ENCODE measurements at places on chromosomes 16 and 17.
A peak's percentile ranks its signal among the peaks of the same experiment; 100 is the strongest.

- no peak overlapping the region for H3K4me3 ChIP-seq
- peaks cover 12% of the 10 kb centered on the region for H3K4me1 ChIP-seq
- no peak for DNase-seq
- H3K27ac ChIP-seq, result no peak overlapping the region
- peaks cover 11% of the 10 kb centered on the region for H3K27me3 ChIP-seq
- peaks cover 1% of the 10 kb centered on the region for H3K36me3 ChIP-seq
These were observed 23.6 kb downstream of the CIBAR2 start for GRCh38 chr16:85088570-85089199.

DNA sequence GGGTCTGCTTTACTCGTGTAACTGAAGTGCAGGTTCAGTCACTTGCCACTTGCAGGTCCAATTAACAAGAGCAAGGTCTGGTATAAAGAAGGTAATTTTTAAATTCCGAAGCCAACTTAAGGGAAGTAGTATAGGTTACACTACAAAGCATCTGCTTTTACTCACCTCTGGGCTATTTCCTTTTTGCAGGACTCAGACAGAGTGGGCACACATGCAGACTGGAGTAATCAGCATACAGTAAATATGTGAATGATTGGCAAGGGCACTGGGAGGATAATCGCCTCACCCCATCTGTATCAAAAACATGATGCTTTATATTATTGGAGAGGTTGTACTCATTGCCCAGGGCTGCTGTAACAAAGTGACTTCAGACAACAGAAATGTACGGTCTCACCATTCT is 160.1 kb upstream of the CDH5 start:
- H3K4me3 ChIP-seq, result no peak overlapping the region
- no peak for DNase-seq
- H3K27me3 ChIP-seq, result peaks cover 8% of the 10 kb centered on the region
- no peaks in the 10 kb centered on the region for H3K4me1 ChIP-seq
- no peak overlapping the region for H3K27ac ChIP-seq
- H3K36me3 ChIP-seq, result no peaks in the 10 kb centered on the region

DNA sequence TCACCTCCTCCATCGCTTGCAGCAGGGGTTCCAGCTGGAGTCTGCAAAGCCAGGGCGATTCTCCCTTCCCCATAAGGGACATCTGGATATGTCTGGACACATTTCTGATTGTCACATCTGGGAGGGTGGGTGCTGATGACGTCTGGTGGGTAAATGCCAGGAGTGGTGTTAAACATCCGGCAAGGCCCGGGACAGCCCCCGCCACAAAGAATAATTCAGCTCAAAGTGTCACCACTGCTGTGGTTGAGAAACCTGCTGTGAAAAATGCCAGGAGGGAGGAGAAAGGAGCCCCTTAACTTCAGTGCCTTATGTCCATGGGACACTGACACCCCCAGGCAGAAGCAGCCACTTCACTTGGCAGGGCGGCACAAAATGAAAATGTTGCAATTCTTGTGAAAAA is 179.4 kb upstream of the SDK2 start:
- H3K4me3 ChIP-seq, result no peak overlapping the region
- DNase-seq, result no peak
- H3K27me3 ChIP-seq, result peaks cover 4% of the 10 kb centered on the region

GRCh38 chr17:55453839-55454557 is 32.4 kb upstream of the MMD start:
- no peak overlapping the region for H3K4me3 ChIP-seq
- no peak overlapping the region for H3K27ac ChIP-seq
- H3K27me3 ChIP-seq, result peaks cover 13% of the 10 kb centered on the region
- H3K4me1 ChIP-seq, result peaks cover 3% of the 10 kb centered on the region

- peaks cover 8% of the 10 kb centered on the region for H3K4me1 ChIP-seq
- H3K27ac ChIP-seq, result no peak overlapping the region
- no peak for DNase-seq
- H3K4me3 ChIP-seq, result no peak overlapping the region
These were observed 54.9 kb downstream of the CLEC16A start for GRCh38 chr16:10999300-10999699.

DNA sequence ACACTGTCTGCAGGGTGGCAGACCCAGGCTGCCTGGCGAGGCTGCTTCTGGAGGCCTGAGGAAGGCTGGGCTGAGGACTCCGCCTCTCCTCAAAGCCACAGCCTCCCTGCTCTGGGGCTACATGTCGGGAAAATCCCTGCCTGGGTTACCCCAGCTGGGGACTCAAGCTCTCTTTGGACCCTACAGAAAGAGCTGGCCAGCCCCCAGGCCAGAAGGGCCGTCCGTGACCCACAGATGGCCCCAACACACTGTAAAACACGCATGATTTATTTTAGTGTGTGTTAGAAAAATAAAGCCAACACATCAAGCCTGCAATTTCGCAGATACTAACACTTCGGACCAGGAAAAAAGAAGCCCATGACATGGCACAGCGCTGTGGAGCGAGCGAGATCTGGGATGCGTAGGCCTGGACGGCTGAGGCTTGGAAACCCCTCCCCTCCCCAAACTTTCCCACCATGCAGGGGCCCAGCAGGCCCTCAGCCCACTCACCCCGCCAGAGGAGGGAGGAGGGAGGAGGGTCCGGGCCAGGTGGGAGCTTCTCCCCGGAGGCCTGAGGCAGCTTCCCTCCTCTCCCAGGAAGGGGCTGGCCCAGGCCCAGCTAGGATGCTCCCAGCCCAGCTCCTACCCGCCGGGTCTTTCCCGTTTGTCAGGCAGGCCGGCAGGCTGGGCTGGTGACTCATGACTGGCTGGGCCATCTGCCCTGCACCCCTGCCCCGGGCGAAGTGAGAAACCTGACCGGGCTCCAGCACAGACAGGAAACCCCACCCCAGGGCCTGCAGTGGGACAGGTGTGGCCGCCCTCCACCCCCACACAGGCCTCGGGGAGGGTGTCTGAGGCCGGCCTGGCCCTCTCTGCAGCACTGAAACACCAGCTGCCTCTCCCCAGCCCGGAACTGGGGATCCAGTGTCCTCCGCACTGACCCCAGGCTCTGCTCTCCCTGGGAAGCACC is 34.1 kb upstream of the SLC38A10 start:
- H3K4me3 ChIP-seq, result no peak overlapping the region
- DNase-seq, result no peak
- no peak overlapping the region for H3K27ac ChIP-seq
- H3K4me1 ChIP-seq, result peaks cover 3% of the 10 kb centered on the region

DNA sequence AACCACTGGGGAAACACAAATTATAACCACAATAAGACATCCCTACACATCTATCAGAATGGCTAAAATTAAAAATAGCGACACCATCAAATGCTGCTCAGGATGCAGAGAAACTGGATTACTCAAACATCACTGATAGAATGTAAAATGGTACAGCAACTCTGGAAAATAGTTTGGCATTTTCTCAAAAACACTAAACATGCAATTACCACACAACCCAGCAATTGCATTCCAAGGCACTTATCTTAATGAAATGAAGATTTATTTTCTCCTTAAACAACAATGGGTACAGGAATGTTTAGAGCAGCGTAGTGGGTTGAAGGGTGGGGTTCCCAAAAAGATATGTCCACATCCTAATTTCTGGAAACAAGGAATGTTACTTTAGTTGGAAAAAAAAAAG is 309.0 kb upstream of the PMFBP1 start:
- peaks cover 16% of the 10 kb centered on the region for H3K4me1 ChIP-seq
- no peak overlapping the region for H3K27ac ChIP-seq
- H3K36me3 ChIP-seq, result peaks cover 2% of the 10 kb centered on the region
- no peaks in the 10 kb centered on the region for H3K27me3 ChIP-seq
- H3K4me3 ChIP-seq, result no peak overlapping the region

DNA sequence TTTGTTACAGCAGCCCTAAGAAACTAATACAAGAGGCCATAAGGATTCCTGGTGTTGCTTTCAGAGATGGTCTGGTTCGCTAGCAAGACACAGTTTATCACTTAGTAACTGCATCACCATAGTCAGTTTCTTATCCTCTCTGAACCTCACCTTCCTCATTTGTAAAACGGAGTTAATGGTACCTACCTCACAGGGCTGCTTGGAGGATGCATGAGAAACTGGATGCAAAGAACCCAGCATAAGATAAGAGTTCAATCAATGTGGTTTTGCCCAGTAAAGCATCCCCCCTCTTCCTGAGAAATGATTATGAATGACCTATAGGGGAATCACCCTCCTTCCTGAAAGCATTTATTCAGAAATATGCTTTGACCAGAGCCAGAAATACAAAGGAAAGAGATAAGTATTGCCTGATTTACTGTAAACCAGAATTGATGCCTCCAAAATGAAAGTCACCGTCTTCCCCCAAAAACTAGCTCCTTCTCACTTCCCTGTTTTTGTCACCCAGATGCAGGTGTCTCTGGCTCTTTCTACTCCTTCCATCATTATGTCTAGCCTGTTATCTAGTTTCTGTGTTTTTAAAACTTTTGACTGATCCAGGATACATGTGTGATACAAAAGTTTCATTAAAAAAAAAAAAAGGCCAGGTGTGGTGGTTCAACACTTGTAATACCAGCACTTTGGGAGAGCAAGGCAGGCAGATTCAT is 2.8 kb upstream of the TEFM start:
- H3K4me3 ChIP-seq, result no peak overlapping the region
- no peaks in the 10 kb centered on the region for H3K36me3 ChIP-seq
- no peaks in the 10 kb centered on the region for H3K27me3 ChIP-seq
- DNase-seq, result no peak
- peak overlapping the region; percentile 62 for H3K27ac ChIP-seq

DNA sequence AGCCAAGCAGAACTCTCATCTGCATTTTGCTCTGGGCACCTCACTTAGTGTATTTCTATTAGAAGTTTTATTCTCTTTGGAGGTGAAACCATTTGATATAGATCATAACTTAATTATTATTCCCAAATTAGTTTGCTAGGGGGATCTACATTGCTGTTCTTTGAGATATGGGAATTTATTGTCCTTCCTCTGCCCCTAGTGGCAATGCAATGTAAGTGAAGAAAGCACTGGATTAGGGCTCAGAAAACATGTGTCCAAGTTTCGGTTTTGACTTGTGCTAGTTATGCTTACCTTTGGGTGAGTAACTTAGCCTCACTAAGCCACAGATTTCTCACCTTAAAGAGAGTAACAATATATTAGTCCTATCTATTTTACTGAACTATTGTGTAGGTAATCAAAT is 2.9 kb downstream of the KRT39 start:
- DNase-seq, result no peak
- H3K27ac ChIP-seq, result no peak overlapping the region
- H3K27me3 ChIP-seq, result peaks cover 6% of the 10 kb centered on the region
- no peaks in the 10 kb centered on the region for H3K36me3 ChIP-seq

All from memory B cell (primary cell).